ENCODE measurements at places on chromosomes 7 and 10.
A peak's percentile ranks its signal among the peaks of the same experiment; 100 is the strongest.

- DNase-seq, result no peak
Observed at GRCh38 chr10:15141136-15142054, 27.1 kb downstream of the NMT2 start.

DNA sequence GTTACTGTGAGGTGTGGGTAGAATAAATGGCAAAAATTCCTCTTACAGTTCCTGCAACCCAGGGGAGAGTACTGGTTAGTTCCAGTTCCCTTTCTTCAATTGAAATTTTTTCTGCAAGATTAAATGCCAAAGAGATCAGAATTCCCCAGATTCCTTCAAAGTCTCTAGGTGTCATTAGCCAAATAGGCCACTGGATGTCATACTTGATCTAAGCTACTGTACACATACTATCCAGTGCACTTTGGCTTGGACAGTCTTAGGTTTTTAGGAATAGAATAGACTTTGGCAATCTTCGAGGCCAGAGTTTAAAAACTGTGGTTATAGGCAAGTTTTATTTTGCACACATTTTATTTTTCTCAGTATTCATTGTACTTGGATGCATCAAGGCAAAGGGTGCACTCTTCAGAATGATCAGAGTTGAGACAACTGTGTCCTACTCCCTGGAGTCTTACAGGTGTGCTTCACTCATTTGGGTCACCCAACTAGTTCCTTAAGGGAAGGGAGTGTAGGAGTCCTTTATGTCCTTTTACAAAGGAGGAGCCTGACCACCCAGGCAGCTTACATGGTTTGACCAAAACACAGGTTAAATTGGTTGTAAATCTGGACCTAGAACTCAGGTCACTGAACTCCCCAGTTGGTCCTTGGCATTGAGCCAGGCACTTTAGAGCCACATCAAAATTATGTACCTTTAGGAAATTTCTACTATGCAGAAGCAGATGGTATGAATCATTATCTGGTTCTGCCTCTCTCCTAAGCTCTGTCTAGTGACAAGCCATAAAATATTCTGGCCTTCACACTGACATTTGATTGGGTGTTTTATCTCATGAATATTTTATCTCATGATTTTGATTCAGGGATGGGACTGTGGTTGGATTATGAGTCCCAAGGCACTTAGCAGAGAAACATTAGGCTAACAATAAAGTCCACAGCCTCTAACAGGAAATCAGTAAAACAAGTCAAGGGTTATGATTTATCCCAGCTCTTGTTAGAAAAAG is 49.5 kb downstream of the ASAH2B start:
- DNase-seq, result no peak

GRCh38 chr7:5696346-5697110 is 84.9 kb downstream of the RNF216 start:
- DNase-seq, result no peak

GRCh38 chr10:115654961-115655360 is 561.8 kb downstream of the ATRNL1 start:
- DNase-seq, result no peak

- no peak for DNase-seq
Observed at GRCh38 chr10:71998840-71999194, 34.6 kb downstream of the CHST3 start.

DNA sequence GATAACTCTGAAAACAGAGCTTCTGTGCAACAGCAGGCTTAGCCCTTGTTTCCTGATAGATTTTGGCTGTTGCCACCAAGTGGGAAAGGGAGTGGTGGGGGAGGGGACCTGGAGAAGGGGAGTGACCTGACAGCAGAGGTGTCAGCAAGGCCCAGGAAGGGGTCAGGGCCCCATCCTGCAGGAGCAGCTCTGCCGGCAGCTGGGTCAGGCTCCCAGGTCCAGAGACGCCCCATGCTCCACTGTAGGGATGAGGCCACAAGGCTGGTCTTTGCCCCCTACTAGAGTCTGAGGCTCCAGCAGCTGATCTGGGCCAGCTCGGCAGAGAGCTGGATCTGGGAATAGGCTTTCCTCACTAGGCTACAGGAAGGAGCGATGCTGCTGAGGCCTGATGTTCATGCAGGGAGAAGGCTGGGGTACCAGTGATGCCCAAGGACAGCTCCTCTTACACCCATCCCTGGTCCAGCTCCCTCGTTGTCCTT is 44.0 kb upstream of the ZMIZ1 start:
- DNase-seq, result no peak

- DNase-seq, result no peak
Observed at GRCh38 chr7:107312418-107312817, 143.6 kb downstream of the HBP1 start.

- DNase-seq, result no peak
Observed at GRCh38 chr7:155797262-155798250, 14.7 kb downstream of the SHH start.

DNA sequence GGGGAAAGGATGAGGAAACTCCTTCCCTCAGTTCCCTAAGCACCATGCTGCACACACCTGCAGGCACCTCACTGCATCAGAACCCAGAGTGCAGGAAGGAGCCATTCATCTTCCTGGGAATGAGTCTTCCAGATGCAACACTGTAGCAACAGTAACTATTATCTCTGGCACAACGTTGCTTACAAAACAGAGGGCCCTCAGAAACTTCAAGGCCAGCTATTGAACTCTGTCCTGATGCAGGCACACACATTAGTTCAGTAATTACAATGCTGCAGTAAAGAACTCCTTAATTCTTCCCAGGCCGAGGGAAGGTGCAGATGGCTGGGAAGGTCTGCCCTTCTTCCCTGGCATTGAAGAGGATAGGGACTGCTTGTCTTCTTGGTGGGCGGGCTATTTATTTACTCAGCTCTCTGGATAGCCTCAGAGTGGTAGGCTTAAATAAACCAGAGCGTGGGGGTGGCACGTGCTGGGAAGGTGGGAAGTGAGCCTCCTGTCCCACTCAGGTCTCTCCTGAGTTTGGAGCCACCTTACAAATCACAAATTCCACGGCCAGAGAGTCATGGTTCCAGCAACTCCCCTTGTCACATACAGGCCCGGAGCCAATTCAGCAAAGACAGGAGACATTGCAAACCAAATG is 125.1 kb upstream of the JCAD start:
- DNase-seq, result no peak

DNA sequence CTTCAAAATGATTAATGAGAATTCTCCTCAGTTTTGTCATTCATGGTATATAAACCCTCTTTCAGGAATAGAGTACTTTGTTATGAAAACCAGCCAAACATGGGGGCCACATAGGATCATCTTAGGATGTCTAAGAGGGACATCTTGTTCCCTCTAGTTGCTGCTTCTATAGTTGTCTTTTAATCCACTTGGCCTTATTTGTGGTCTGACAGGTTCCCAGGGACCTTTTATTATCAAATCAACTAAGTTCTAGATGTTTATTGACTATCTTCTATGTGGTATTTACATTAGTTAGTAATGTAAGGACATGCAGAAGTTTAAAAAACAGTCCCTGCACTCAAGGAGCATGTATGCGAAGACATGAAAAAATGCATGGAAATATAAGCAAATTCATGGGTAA is 1.6 kb upstream of the ZC3HAV1 start:
- DNase-seq, result no peak

- DNase-seq, result no peak
Observed at GRCh38 chr7:602341-603141, 82.9 kb upstream of the PDGFA start.

DNA sequence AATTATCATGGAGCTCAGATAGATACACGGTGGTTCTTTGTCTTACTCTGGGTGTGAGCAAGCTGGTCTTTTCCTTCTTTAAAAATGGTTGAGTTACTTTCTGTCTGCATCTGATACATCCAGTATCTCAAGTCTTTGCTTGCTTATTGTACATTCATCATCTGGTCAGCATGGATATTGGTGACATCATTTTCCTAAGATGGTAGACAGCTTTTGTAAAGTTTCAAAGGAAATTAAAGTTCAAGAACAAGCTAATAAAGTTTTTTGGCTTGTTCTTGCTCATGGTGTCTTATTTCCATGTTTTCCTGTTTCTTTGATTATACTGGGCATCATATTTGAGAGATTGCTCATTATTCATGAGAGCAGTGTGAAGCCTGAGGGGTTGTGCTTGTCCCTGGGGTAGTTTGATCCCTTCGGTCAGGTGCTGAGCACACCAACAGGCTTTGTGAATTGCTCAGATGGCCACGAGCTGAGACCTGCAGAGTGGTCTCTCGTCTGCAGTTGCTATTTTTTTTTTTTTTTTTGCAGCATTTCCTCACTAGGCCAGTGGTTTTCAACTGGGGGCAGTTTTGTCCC is 38.5 kb downstream of the MGMT start:
- DNase-seq, result no peak

- DNase-seq, result peak; percentile 6
Observed at GRCh38 chr7:140364819-140365218, 33.5 kb downstream of the SLC37A3 start.

DNA sequence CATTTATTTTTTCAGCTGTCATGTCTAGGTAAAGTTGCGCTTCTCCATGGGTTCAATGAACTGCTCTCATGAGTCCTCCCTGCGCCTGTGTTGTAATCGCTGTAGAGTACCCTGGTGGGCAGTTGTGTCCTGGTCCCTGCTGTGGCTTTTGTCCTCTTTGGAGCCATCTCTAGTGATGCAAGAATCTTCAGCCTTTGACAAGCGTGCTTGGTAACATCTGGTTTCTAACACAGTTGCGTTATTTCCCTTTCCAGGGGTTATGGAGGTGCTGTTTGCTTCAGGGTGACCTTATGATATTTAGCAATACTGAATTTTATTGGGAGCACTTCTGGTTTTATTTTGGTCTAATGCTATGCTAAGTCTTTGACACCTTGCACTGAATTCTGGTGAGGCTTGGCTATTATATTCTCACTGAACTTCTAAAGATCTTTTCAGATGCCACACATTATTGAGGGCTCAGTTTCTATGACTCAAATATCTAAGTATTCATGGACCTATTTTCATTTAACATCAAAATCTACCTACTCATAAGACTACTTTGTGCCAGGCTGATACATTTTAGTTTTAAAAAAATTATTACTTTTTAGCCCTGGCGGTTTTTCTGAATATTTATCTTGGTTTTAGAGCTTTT is 88.6 kb downstream of the FANK1 start:
- DNase-seq, result no peak

DNA sequence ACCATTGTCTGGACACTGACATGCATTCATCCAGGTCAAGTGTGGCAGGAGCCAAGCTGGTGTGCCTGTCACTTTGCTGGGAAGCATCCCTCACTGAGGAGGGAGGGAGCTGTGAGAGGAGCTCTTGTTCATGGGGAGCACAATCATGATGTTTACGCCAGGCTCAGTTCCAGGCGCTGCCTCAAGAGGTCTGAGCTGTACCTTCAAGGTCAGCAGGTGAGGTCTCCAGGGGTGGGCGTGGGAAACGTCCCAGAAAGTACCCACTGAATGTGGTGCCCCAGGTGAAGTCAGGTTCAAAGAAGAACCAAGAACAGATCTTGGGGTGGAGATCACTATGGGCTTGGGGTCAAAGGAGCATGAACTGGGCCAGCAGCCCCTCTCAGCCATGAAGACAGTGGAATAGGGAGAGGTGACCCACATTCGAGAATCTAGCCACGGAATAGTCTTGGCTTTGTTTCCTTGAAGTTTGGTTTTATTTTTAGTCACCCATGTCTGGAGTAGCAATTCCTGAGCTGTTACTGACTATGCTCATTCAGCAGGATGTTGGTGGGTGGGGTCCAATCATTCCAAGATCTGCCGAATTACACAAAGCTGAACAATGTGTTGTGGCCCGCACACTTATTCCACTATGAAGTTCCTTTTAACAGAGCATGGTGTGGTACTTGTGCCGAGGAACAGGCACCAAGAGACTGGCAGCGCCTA is 29.3 kb downstream of the NPS start:
- DNase-seq, result no peak

GRCh38 chr7:70542750-70543376 is 589.1 kb upstream of the GALNT17 start:
- DNase-seq, result no peak

DNA sequence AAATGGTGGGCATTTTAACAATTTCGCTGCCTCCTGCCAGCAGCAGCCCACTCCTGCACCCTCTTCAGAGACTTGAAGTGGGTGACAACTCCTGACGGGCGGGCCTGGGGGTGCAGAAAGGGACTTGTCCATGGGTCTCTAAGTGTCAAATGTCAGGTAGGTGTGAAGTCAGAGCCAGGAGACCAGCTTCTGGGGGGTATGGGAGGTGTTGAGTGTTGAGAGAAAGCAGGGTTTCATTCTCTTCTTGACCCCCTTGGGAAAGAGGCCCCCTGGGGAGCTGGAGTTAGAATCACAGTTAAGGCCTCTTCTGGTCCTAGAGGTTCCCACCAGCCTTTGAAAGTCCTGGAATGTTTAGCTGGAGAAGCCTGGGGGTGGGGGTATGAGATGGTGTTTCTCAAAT is 11.6 kb upstream of the PALD1 start:
- DNase-seq, result no peak

- DNase-seq, result no peak
Observed at GRCh38 chr10:125016123-125016522, 74.2 kb downstream of the ZRANB1 start.

DNA sequence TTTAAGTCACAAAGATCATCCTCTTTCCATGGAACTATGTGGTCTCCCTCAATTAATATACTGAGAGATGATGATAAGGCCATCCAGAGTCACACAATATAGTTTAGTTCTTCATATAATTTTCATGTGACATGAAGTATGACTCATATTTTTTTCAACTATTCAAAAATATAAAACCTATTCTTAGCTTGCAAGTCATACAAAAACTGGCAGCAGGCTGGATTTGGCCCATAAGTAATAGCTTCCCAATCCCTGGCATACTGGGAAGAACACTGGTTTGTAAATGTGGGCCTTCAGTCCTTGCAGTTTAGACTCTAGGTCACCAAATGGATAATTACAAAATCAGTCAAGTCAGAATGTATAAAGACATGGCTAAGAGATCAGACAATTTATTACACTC is 356.6 kb downstream of the PPP1R3A start:
- no peak for DNase-seq

DNA sequence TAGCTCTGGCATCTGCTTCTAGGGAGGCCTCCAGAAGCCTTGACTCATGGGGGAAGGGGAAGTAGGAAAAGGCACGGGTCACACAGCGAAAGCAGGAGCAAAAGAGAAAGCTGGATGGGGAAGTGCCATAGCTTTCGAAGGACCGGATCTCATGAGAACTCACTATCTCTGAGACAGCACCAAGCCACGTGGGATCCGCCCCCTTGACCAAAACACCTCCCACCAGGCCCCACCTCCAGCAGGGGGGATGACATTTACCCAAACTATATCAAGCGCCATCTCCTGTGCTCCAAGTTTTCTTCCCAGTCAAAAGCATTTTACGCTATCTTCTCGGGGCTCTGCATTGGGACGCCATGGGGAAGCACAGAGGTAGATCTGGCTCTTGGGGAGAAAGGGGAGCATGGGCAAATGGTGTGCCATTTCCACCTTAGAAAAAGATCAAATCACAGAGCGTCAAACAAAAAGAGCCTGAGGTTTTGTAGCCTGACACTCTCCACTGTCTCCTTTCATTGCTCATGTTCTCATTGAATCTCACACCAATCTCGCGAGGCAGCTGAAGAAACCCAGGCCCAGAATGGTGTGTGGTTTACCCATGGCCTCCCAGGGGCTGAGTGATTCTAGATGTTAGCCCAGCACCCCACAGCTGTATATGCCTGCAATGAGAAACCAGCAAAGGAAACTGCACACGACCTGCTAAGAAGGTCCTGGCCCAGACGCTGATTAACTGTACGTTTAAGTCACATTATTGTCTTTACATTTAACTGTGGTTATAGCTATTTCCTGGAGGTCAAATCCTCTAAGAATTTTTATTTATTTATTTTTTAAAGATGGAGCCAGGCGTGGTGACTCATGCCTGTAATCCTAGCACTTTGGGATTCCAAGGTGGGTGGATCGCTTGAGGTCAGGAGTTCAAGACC is 8.1 kb upstream of the OLAH start:
- no peak for DNase-seq

GRCh38 chr7:43071604-43072003 is 40.8 kb upstream of the HECW1 start:
- DNase-seq, result no peak

Data from NCI-H510A (cell line).